Hypothalamus (tissue), 51 donors: ENCODE measurements at places on chromosomes 12 and 14.

- no peak for DNase-seq
Observed at GRCh38 chr14:74514471-74514941, 20.9 kb downstream of the ISCA2 start.

- no peak for DNase-seq
Observed at GRCh38 chr12:28121899-28122655, 68.2 kb upstream of the CCDC91 start.

GRCh38 chr12:96368233-96368632 is 32.0 kb downstream of the CDK17 start:
- DNase-seq = no peak

GRCh38 chr12:99997806-99998205 is 13.1 kb upstream of the ANKS1B start:
- no peak for DNase-seq

- DNase-seq = no peak
Observed at GRCh38 chr14:89900802-89901201, 53.7 kb downstream of the EFCAB11 start.

GRCh38 chr12:54016051-54016450 is 7.3 kb downstream of the HOXC8 start:
- no peak for DNase-seq

GRCh38 chr14:38252066-38252710 is 3.7 kb downstream of the CLEC14A start:
- no peak for DNase-seq

DNA sequence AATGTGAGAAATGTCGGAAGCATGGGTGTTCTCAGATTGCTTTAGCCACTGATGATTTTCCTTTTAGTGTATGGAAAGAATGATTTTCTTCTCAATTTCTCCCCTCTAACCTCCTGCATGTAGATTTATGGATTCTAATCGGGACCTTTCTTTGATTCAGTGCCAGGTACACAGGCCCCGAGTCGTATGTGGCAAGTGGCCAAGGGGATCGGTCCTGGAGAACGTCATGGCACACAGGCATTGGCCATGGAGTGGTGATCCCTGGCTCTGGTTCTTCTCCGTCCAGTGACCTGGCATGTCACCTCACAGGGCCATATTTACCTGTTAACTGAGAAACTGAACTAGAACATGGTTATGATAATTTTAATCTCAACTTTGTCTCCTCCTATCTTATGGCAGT is 58.1 kb downstream of the ETV6 start:
- no peak for DNase-seq
